Stimulated activated CD8-positive, alpha-beta memory T cell treated with anti-CD3 and anti-CD28 coated beads, Interleukin-7, amount 100 ng/mL, for 1 hour (primary cell): ENCODE measurements at places on chromosomes 4 and X.

- no peak for DNase-seq
These were observed 124.5 kb upstream of the HCCS start for GRCh38 chrX:10986616-10987015.

DNA sequence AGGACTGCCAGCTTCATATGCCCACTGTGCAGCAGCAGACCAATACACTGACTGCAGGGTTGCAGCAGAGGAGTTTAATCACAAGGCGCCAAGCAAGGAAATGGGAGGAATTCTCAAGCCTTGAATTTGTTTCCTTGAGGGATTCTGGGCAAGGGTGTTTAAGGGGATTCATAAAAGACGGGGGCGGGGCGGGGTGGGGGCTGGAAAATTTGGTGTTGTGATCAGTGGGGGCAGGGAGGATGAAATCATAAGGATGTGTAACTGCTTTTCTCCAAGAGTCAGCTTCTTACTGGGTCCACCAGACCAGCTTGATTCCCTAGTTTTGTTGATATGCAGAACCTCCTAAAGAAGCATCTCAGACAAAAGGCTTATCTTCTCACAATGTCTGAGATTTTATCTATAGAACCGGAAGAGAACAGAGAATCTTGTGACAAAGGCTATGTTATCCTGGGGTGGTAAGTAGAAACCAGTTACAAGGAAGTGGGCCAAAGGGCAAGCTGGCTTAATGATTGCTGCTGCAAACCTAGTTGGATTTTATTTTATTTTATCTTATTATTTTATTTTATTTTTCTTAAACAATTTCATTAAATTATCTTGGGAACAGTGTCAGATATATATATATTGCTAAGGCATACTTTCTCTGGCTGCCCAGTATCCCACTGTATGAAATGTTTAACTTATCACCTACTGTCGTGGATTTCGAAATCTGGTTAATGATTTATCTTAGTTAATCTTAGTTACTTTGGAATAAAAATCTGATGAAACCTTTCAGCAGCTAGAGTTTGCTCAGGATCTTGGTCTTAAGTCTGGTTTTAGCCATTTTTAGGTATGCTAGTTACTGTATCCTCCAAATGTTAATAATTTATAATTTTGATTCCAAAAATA is 276.4 kb downstream of the RPA4 start:
- no peak for DNase-seq

GRCh38 chr4:6154875-6155274 is 45.5 kb downstream of the JAKMIP1 start:
- DNase-seq = no peak

DNA sequence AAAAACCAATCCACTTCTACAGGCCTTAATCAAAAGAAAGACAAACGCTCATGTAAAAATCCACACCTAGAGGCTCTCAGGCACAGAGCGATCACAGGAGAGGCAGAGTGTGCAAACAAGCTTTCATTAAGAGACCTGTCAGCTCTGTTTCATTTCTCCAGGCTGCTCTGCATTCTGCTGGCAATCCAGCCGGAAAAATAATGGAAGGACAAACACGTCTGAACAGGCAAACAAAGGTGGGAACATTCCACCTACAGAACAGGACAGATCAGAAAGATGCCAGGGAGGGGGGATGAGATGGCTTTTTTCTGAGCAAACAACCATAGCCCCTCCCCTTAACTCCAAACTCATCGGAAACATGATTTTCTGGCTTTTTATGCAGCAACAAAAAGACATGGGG is 9.7 kb downstream of the SOD3 start:
- no peak for DNase-seq

DNA sequence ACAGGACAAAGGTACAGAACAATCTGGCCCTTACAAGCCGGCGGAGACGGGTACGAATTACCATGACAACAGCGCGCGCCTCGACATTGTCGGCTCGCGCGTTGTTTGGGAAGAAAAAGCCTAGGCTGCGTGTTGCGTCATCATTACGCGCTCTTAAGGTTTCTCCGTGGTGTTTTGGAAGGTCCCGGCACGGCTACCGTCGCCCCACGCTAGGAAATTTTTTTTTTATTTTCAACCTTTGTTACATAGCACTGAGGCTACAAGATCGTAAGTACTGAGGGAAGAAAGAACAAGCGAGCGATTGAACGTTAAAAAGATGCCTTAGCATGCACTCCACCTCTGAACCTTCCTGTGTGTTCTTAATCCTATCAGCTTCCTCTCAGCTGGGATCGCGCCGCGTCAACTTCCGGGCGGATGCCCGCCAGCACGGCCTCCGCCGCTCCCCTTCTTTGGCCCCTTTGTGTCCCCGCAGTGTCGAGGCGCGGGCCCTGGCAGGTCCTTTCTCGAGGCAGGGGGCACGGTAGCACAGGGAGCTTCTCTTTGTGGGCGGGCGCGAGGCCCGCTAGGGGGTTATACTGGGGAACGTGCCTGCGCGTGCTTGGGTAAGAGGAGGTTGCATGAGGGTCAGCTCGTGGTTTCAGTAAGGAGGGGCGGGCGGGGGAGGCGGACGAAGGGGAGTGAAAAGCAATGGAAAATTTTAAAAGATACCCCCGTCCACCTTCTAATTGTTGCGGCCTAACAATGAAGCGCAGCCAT is at the start of gene SMARCAD1:
SMARCAD1 (plus strand) TSS at position 397 of the 756 bp plus-strand sequence. CDS start 530 bp downstream, outside the sequence.
- DNase-seq = peak; percentile 69

GRCh38 chrX:10636337-10636736 is 16.0 kb upstream of the MID1 start:
- no peak for DNase-seq

DNA sequence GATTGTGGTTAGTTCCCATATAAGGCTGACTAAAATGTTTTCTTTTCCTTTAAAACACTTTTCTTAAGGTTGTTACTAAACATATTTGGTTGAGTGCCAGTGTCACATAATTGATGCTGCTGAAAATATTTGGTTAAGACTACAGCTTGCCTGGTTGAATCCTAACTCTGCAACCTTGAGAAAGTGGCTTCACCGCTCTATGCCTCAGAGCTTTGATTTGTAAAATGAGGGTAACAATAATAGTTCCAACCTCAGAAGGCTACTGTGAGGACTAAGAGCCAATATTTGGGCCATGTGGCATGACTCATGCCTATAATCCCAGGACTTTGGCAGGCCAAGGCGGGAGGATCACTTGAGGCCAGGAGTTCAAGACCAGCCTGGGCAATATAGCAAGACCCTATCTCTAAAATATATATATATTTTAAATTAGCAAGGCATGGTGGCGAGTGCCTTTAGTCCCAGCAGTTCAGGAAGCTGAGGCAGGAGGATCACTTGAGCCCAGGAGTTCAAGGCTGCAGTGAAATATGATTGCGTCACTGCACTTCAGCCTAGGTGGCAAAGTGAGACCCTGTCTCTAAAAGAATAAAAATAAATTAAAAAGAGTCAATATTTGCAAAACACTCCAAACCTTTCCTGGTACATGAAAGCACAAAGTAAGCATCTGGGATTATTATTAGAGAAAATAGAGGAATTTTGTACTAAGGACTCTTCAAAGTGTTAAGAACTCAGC is 7.1 kb upstream of the NEIL3 start:
- no peak for DNase-seq

GRCh38 chrX:103012945-103013344 is 51.0 kb downstream of the BEX1 start:
- no peak for DNase-seq

DNA sequence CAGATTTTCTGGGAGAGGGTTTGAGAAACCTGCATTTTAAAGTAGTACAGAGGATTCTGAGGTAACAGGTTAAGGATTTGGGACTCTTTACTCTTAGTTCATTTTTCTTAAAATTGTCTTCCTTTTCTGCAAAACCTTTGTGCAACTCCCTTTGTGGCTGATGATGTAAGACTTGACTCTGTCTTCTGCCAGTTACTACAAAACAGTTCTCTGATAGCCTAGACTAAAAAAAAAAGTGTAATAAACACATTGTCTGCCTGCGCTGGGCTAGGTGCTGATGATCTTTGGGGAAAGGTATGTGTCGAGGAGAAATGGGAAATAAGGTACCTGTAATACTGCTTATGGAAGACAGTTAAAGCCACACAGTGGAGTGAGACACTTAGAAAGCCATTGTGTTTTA is 28.7 kb downstream of the IL13RA1 start:
- DNase-seq = no peak

GRCh38 chrX:96715481-96715880 is 30.8 kb downstream of the DIAPH2 start:
- DNase-seq = no peak

GRCh38 chr4:38452009-38452408 is 212.0 kb upstream of the KLF3 start:
- DNase-seq = no peak

GRCh38 chrX:13654116-13654515 is 1.2 kb downstream of the TCEANC start:
- no peak for DNase-seq

DNA sequence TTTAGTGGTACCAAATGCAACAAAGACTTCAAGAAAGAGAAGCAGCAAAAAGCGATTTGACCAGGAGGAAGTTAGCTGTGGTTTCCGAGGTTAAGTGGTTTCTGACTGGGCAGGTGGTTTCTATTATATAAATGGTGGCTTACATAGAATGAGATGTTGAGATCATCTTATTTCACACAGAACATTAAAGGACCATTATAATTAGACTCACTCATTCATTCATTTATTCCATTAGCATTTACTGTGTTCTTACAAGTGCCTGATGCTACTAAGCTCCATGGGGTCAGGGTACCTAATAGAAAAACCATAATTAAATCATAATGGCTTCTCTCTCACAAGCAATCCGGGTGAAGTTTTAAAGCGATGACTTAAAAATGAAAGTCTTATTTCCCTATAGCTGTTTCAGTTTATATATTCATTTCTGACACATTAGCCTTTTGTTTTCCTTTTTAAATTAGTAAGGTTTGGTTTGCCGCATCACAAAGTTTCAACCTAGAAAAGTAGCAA is 10.6 kb downstream of the TSPAN6 start:
- DNase-seq = no peak

GRCh38 chr4:47167081-47168035 is 136.0 kb downstream of the GABRB1 start:
- no peak for DNase-seq

DNA sequence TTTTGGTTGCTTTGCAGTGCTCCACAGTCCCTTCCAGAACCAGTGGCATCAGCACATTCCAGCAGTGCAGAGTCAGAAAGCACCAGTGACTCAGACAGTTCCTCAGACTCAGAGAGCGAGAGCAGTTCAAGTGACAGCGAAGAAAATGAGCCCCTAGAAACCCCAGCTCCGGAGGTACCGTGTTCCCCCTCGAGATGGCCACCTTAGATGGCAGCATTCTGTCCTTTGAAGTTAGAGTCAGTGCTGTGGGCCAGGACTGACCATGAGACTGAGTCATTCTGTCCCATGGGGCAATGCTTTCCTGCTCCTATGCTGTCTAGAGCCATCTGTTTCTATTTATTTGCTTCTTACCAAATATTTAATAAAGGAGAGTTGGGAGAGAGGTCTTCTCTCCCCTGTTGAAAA is 112.3 kb downstream of the KLHL8 start:
- DNase-seq = no peak

GRCh38 chr4:125297116-125297515 is 17.6 kb upstream of the FAT4 start:
- DNase-seq = no peak

DNA sequence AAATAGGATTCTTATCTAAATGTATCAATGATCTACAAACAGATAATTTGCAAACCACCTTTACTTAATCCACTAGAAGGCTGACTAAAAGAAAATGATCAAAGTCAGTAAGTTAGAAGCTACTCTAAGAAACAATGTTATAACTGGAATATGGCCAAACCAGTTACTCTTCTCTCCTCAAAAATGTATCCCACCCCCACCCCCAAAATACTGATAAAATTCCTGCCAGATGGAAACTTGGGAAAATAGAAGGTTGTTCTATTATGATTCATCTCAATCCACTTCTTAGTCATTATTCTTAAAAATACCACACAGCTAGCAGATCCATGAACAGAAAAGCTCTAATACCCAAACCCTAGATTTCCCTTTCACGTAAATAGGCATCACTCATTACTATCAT is 206.4 kb downstream of the KLHL13 start:
- DNase-seq = no peak

GRCh38 chr4:140071806-140072205 is 82.2 kb downstream of the MAML3 start:
- DNase-seq = no peak

DNA sequence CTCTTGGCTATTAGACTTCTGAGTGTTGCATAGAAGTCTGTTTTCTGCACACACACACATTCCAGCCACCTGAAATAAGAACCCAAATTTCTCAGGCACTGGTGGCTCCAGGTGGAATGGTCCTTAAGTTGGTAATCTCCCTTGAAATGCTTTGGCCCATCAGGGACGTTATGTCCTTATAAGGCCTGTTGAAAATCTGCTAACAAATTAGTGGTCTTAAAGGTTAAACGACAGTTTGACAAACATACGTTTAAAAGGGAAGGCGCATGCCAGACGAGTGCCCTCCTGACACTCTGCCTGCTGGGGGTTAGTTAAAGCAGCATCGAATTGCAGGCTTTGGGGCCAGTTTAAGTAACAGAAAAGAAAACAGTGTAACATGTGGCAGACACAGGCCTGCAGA is 125.0 kb downstream of the TBX22 start:
- DNase-seq = no peak

DNA sequence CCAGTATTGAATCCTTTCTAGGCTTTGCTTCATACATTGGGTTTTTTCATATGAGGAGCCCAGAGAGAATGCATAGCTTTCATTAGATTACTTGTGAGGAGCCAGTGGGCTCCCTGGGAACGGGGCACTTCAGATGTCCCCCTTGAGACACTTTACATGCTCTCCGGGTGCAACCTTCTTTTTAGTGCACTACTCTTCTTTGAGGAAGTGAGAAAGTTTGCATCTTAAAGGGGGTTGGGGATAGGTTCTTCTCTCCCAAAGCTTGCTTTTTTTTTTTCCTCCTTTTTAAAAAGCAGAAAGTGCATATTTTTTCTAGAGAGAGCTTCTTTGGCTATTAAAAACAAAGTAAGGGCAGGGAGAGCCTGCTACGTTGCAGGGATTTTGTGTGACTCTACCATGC is 4.3 kb downstream of the HADH start:
- no peak for DNase-seq

DNA sequence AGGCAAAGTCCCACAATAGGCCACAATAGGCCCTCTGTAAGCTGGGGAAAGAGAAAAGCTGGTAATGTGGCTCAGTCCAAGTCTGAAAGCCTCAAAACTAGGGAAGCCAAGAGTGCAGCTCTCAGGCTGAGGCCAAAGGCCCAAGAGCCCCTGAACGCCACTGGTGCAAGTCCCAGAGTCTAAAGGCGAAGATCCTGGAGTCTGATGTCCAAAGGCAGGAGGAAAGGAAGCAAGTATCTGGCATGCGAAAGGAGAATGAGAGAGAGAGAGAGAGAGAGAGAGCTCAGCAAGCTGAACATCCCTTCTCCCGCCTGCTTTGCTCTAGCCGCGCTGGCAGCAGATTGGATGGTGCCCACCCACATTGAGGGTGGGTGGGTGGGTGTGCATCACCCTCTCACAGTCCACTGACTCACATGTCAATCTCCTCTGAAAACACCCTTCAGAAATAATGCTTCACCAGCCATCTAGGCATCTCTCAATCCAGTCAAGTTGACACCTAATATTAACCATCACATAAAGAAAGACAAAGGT is 30.9 kb upstream of the ELF2 start:
- no peak for DNase-seq

DNA sequence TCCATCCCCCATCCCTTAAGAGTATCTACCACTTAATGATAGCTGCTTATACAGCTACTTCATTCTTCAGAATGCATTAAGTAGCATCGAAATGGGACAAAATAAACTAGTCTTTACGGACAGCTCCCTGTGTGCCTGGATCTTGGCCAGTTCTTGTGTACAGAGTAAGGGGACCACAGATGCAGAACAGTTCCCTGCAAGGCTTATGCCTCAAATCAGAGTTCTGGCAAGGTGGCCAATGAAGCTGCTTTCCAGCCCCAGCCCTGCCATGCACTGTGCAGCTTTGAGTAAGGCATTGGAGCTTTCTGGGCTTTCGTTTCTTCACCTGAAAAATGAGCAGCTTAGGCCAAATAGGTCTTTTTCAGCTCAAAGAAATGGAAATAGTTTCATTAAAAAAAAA is 14.2 kb downstream of the CLNK start:
- no peak for DNase-seq
